ENCODE measurements at places on chromosomes 16 and 17.

GRCh38 chr16:58243528-58244004 lies 45.7 kb upstream of the CSNK2A2 start:
- DNase-seq: no peak

DNA sequence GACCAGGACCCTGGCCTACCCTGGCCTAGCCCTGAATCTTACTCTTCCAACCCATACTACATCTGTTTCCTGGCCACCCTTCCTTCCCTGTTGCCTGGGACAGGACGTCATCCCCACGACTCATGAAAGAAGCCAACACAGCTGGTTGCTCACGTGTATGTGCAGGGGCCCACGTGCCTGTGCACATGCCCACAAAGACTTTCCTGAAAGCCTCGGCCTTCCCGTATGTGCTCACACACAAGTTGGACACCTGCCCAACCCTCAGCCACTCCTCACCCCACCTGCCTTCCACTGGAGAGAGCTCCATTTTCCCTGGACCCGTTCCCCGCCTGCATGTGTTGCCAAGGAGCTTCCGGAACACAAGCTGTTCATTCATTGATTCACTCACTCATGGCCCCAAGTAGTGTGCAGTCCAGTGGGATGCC lies 7.0 kb downstream of the PLXDC1 start:
- no peak for DNase-seq

GRCh38 chr17:73027130-73027741 lies 65.3 kb downstream of the SLC39A11 start:
- no peak for DNase-seq

DNA sequence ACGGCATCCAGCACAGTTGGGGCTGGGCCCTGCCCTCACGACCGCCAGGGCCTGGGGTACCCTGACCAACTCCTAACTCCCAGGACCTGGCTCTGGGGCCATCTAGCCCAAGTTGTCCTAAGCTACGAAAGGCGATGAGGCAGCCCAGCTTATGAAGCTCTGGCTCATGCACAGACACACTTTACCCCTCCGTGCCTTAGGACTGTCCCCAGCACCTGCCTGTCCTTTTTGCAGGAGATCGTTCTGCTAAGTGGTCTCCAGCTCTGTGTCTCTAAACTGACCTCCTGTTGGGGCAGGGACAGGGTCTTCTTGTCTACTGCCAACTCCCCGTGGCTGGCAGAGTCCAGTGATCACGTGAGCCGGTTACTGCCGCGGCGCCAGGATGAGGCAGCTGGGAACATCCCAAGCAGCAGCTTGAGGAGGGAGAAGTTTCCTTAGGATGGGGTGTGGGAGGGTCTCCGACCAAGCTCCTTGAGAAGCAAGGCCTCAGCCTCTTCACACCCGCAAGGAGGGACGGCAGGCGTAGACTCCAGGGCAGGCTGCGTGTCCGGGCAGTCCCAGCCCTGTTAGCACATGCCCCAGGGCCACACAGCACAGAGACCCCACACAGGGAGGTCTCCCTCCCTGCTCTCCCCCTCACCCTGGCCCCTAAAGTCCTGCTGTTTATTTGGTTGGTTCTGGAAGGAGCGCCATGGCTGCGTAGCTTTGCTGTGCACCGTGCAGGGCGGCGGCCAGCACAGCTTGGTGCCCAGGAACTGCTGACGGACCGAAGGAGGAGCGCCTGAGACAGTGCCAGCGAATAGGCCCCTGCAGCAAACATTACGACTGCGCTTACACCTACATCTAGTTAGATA lies 16.4 kb upstream of the METRNL start:
- no peak for DNase-seq

GRCh38 chr17:82863941-82864712 lies 24.3 kb upstream of the ZNF750 start:
- no peak for DNase-seq

DNA sequence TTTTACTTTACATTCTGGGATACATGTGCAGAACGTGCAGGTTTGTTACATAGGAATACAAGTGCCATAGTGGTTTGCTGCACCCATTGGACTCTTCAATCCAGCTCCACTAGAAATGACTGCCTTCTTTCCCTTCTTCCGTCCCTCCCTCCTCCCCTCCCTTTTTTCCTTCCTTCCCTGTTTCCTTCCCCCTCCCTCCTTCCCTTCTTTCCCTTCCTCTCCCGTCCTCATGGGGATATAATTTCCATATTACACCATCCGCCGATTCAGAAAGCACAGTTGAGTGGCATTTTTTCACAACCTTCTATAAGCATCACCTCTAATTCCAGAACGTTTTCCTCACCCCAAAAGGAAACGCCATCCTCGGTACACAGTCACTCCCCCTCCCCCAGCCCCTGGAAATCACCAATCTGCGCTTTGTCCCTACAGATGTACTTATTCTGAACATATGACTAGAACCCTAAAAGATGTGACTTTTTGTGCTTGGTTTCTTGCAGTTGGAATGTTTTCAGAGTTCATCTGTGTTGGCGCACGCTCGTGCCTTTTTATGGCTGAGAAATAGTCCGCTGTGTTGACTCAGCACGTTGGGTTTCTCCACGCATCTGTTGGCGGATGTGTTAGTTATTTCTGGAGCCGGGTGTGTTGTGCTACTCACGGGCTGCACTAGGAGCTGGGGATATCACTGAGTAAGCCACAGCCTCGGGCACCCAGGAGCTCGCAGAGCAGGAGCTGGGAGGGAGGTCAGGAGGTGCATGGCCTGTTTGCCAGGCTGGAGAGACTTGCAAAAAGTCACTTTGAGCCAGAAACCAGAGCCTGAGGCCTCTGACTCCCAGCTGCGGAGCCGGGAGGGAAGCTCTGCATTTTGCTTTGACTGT lies 336.4 kb downstream of the SEC14L1 start:
- DNase-seq: no peak

All from HuH-7 (cell line).